ENCODE measurements at places on chromosomes 7 and 10. TPM values are rescaled to one million over a fixed set of nuclear protein-coding genes. Genes with fewer than 3 reads are reported as not detected.

Gene CCDC3
- total RNA-seq: 73.2 TPM

Gene HEPACAM2
- total RNA-seq: not detected

Gene SAMD8
- 61.0 TPM for total RNA-seq

Gene LIPJ
- total RNA-seq: under 0.01 TPM

Gene FGL2
- 190 TPM for total RNA-seq

Gene PRSS37
- not detected for total RNA-seq

Gene GPR15LG
- total RNA-seq: not detected
